GOT3 (cell line): ENCODE measurements at places on chromosomes 1 and 21.

GRCh38 chr1:61448914-61449313 is 276.0 kb downstream of the TM2D1 start:
- peak; percentile 22 for DNase-seq

- DNase-seq, result no peak
Measured at GRCh38 chr1:211783266-211783665, 47.3 kb downstream of the LPGAT1 start.

DNA sequence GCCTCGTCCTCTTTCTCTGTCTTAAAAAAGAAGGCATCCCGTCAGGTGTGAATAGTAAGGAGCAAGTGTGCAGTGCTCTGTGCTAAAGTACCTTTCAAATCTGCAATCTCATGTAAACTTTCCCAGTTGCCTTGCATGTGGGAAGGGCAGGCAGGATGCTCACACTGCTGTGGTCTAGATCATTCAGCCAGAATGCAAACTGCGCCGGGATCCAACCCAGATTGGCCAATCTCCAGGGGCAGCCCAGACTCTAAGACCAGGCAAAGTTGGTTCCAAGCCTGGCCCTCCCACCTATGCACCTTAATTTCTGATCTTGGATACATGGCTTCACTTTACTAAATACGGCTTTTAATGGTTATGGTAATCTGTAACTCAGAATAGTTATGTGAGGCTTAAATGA is 3.2 kb upstream of the MAP1LC3C start:
- no peak for DNase-seq

DNA sequence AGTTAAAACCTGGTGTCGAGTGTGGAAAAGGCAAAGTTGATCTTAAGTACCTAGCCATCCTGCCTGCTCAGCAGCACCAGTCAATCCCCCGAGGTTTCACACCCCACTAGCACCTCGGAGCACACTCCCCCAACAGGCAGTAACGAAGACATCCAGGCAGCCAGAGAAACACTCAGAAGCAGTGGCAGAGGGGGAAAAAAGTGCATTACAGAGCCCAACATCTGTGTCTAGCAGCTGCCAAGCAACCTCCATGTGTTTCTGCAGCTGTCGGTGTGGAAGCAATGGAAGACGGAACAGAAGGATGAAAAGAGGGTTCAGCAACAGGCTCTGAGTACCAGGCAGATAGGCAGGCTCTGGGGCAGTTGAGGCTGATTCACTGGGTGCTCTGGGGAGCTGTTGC is 73.4 kb upstream of the PROX1 start:
- no peak for DNase-seq

DNA sequence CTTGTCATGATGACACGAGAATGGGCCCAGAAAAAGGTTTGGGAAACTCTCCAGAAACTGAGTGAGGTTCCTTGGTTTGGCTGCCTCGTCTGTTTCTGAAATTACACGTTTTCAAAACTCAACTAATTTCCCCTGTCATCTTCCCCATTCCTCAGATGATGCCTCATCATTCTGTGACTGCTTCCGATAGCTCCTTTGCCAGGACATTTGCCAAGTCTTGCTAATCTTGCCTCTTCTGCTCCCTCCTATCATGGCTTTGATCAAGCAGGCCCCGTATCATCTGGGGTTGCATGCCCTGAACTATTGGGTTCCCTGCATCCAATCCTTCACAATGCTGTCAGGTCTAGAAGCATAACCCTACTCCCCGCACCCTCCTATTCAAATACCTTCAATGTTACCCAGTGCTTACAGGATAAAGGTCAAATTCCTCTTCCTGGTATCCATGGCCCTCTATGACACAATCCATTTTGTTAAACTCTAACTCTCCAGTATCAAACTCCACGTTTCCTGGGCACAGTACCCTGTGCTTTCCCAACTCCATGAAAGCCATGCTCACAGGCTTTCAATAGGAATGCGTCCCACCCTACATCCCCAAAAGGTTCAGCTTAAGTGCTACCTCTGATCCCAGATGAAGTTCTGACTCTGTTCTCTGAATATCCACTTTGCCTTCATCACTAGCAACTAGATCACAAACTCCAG is 22.2 kb upstream of the TMEM200B start:
- DNase-seq, result no peak

DNA sequence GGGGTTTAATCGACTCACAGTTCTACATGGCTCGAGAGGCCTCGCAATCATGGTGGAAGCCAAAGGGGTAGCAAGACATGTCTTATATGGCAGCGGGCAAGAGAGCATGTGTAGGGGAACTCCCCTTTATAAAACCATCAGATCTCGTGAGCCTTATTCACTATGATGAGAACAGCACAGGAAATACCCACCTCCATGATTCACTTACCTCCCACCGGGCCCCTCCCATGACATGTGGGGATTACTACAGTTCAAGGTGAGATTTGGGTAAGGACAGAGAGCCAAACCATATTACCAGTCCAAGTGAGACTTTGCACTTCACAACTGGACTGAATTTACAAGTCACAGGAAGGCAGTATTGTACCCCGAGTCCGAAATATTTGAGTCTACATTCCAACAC is 73.9 kb upstream of the ANGPTL1 start:
- no peak for DNase-seq

GRCh38 chr1:220691053-220691684 is 1.0 kb downstream of the C1orf115 start:
- DNase-seq, result no peak

DNA sequence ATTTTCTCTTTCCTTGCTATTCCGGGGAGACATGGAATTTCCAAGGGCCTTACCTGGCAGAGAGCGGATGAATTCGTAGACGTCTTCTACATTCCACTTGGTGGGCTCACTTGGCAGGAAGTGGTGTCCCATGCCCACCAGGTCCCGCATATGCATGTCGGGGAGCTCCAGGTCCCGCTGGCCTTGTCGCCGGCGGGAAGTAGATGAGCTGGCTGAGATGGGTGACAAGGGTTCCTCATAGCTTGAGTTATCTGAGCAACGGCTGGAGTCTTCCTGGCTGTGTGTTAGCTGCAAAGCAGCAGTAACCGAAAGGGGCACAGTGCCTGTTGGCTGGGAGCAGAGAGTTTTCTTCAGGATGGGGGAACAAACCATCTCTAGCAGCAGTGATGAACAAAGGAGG is 7.9 kb upstream of the A3GALT2 start:
- no peak for DNase-seq

- no peak for DNase-seq
Measured at GRCh38 chr1:218711001-218711400, 365.9 kb downstream of the TGFB2 start.
